Kidney epithelial cell (primary cell): ENCODE measurements at places on chromosomes 3 and 15. TPM values are rescaled to one million over a fixed set of nuclear protein-coding genes. Genes with fewer than 3 reads are reported as not detected.

- DNase-seq: no peak
Observed at GRCh38 chr3:181313335-181313734, 323.8 kb upstream of the DNAJC19 start.

- DNase-seq: no peak
Observed at GRCh38 chr15:70154718-70155347, 57.1 kb upstream of the TLE3 start.

- no peak for DNase-seq
Observed at GRCh38 chr3:149529099-149529498, 54.6 kb downstream of the TM4SF4 start.

GRCh38 chr3:135170732-135171131, 375.7 kb downstream of the EPHB1 start:
- no peak for DNase-seq

DNA sequence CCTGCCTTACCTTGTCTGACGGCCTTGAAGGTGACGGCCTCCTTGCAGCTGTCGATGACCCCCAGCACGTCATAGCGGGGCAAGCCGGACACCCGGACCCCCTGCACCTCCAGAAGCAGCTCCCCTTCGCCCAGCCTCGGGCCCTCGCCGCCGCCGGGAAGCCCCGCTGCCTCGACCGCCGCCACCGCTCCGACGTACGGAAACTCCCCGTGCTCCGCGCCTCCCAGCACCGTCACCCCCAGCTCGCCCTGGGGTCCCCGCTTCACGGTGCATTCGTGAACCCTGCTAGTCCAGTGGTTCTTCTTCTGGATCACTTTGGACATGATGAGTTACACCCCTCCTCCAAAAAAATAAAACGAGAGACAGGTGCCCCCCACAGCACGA, 740 bp downstream of the MAGI1 start:
- DNase-seq: no peak

DNA sequence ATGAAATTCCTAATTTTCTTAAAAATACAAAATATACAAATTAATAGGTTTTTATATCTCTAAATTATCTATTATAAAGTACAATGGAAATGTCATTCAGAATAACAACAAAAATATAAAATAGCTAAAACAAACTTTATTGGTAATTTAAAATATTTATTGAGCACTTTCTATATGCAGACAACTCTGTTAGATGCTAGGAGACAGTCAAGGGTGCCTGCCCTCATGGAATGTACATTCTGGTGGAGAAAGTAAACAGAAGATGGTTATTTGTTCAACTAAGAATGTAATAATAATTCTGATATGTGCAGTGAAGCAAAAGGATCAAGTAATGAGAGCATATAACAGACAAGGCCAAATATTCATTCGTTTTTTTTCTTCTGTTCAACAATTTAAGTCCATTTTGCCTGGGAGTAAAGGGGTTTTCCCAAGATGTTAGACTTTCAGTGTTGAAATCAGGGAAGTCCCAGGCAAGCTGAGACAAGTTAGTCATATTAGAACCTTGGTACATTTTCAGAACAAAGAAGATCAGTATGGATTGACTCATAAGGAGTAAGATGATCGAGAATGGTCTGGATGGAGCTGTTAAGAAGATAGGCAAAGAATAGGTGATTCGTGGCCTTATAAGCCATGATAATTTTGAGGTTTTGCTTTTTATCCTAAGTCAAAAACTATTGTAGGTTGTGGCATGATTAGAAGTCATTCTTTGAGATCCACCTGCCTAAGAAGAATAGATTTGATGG, 150.2 kb upstream of the MLF1 start:
- peak; percentile 67 for DNase-seq

GRCh38 chr15:101151288-101151687, 100.6 kb downstream of the CHSY1 start:
- no peak for DNase-seq

The FBXL22 gene
- 0.21 and 0.27 TPM in 2 replicates for total RNA-seq

The FETUB gene
- total RNA-seq: not detected in 2 replicates

The AADACL2 gene
- not detected in 2 replicates for total RNA-seq

The SLC35G2 gene
- 3.9 and 6.6 TPM in 2 replicates for total RNA-seq

The LMCD1 gene
- total RNA-seq: 221 and 264 TPM in 2 replicates

The FBXL2 gene
- 12.6 and 22.9 TPM in 2 replicates for total RNA-seq

The CLDN18 gene
- not detected in 2 replicates for total RNA-seq

The PRSS50 gene
- total RNA-seq: 0.07 and 0.29 TPM in 2 replicates
